Liver (tissue), 10 donors: ENCODE measurements at places on chromosomes 2 and 18. TPM values are rescaled to one million over a fixed set of nuclear protein-coding genes. Genes with fewer than 3 reads are reported as not detected.

DNA sequence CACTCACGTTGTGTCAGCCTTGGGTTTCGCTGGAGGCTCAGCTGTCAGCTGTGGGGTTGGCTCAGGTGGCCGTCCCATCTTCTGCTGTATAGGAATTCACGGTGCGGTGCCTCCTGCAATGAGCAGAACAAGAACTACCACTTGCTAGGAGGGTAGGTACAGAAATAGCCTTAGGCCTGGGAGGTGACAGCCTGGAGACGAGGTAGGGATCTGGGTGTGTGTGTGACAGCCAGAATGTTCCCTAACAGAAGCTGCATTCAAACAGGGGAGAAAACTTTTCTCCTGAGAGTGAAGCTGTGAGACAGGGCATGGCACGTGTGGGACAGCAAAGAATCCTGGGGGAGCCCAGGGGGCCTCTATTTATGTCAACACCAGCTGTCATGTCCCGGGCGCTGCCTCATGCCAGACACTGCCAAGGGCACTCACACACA lies 8.4 kb upstream of the MAL start:
- no peak for DNase-seq

DNA sequence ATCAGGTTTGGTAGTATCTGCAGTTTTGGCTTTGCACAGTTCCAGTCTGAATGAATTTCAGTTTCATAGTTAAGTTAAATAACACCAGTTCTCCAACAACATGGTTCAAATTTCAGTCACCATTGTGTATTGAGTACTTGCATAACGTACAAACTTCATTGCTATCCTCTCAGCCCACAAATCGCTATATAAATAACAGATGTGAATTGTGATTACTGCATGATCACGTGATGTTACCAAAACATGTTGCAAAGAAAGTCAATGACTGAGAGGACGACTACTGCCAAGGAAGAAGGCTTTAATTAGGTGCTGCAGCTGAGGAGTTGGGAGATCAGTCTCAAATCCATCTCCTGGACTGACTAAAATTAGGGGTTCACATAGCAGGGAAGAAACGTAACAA lies 48.2 kb downstream of the COL4A4 start:
- no peak for DNase-seq

DNA sequence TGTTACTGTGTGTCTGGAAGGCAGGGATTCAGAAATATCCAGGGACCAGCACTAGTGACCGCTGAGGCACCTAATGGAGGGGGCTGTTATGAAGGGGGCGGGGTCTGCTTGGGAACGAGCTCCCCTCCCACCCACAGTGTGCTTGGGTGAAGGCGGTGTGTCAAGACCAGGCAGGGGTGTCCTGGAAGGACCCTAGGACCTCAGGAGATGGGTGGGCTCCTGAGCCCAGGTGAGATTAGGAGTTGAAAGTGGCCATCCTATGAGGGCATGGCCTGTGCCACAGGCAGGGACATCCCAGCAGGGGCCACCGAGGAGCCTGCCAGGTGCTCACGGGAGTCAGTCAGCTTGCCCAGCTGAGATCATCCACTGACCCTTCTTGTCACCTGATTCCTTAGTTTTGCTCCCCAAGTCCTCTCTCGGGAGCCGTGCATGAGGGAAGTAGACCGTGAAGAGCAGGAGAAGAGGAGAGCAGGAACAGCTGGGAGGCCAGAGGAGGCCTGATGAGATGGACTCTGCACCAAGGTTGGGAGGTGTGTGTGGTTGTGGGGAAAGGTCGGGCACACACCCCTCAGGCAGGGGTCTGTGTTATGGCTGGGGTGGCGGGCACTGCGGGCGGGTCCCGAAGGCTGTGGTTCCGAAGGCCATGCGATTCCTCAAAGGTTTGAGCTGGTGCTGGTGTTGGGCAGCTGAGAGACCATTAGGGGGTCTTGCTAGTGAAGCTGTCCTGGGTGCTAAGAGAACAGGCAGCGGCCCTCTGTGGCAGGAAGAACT lies 180.9 kb upstream of the HS6ST1 start:
- DNase-seq, result no peak

DNA sequence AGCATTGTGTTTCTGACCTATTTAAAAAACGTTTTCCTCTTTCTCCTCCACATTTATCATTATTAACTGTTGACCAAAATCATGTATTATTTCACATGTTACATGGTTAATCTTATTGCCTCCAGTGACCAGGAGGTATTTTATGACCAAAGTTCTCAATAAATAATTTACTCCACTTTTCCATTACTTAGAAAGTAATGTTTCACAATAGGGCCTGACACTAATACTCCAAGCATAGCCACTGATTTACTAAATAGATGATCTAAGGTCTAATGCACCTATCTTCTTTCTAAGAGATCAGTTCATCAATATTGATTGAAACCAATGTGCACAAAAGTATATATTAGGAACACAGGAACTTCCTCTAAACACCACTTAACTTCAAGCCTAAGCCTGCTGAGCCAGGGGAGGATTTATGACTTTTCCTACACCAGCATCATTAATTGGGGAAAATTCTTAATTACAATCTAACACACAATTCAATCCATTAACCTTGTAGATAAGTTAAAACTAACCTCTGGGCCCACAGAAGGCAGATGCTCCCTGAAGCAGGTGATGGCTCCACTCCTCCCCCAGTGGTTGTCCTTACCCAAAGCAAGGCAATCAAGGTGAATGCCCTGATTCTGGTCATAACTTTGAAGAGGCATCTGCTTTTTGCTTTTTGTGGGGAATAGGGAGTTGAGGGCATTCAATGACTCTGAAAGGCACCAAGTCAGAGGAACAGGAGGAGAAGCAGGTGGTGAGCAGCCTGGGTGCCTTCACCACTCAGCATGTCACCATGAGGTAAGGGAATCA lies 33.9 kb downstream of the RBMS1 start:
- DNase-seq, result no peak

DNA sequence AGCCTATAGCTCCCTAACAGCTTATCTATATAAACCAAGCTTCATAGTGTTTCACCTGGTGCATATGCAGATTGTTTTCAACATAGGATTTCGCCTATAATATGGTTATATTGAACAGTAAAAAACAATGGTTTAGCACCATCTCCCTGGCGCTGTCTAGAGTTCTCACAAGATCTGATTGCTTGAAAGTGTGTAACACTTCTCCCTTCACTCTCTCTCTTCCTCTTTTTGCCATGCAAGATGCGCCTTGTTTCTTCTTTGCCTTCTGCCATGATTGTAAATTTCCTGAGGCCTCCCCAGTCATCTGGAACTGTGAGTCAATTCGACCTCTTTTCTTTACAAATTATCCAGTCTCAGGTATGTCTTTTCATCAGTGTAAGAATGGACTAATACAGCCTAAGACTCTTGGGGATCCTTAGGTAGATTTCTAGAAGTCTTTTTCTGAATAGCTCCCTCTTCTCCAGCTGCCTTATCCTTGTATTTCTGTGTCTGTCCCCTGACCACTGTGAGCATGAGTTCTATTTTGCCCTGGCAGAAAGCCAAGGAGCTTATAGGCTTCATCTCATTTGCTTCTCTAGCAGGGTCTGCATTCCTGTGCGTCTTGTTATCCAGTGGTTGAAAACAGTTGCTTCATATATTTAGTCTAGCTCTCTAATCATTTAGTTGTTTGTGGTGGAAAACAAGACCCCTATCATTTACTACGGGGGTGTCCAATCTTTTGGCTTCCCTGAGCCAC lies 401.6 kb downstream of the GPD2 start:
- DNase-seq, result no peak

GRCh38 chr18:55227771-55228170 lies 268.5 kb upstream of the CCDC68 start:
- no peak for DNase-seq

GRCh38 chr2:176729706-176730569 lies 460.7 kb downstream of the MTX2 start:
- DNase-seq, result no peak

DNA sequence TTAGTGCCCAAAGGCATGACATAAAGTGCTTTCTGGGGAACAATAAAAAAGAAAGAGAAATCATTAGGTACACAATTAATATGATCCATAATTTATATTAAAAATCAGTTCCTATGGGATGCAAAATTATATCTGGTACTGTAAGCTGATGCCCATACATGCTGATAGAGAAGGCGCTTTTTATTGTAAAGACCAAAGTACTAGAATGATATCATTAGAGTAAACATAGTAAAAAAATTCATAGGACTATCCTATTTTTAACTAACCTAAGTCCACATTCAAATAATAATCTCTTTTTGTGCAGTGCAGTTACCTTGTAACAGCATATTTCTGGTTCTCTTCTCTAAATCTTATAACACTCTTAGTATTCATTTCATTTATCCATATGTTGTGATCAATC lies 252.2 kb downstream of the ASXL3 start:
- DNase-seq, result no peak

GRCh38 chr18:69943021-69943420 lies 4.7 kb downstream of the CD226 start:
- DNase-seq, result no peak

DNA sequence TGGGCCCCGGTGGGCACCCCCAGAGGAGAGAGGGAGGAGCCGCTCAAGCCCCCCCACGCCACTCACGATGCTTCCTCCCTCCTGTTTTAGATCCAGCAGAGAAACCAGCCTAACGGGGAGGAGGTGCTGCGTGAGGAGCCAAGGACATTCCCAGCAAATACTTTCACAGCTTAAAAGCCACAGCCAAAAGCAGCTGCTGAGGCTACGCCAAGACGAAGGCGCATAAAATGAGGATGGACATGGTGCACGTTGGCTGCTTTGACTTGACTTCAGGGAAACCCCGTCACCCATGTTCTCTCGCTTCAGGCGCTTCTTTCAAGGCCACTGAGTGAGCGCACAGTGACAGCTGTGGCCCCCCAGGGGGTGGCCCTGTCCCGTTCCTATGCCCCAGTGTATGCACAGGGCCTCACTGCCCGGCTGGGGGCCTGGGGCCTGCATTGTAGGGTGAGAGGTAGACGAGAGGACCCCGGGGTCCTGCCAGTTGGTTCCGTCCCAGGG lies 72.1 kb upstream of the PXDN start:
- DNase-seq, result no peak

GRCh38 chr2:12728221-12728777 lies 11.6 kb downstream of the TRIB2 start:
- no peak for DNase-seq

DNA sequence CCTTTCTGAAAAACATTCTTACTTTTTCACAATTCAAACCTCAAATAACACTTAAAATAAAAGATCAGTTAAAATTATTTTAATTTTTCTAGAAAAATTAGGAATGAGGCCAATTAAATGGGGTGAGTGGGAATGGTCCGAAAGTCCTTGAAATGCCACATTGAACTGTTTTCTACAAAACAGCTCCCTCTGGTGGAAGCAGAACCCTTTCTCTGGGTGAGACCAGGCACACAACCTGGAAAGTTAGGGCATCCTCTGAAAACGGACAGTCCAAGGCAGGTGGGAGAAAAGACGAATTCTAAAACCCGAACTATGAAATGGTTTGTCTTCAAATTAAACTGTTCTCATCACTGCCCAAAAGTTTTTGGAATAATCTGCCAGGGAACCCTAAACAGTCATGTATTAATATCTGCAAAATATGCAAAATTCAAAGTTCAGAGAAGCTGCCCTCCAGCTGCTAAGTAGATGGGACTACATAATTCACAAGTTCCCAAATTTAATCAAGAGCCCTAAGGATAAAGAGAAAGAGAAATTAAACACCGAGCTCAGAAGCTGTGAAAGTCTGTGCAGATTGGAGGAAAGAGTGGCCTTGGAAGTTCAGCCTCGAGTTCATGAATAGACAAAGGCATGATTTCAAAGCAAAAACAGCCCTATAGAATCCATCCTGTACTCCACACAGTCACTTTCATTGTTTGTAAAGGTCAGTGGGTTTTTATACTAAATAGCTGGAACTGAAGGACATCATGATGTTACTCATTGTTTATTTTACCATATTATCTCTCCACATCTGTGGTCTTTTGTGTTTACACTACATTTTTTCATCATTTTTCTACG lies 108.3 kb downstream of the PIEZO2 start:
- peak; percentile 46 for DNase-seq

GRCh38 chr2:64212346-64212745 lies 68.1 kb upstream of the PELI1 start:
- DNase-seq, result no peak

Gene EPG5
- polyA plus RNA-seq, result 3.6 TPM

Gene FEV
- polyA plus RNA-seq, result not detected

Gene APOB
- 570 TPM for polyA plus RNA-seq

Gene PPP4R3B
- polyA plus RNA-seq, result 20.3 TPM

Gene GALNT3
- polyA plus RNA-seq, result 0.92 TPM
